Activated B cell treated with CpG ODN at 0.5 μM for 24 hours (primary cell): ENCODE measurements at places on chromosomes 1 and 21. TPM values are rescaled to one million over a fixed set of nuclear protein-coding genes. Genes with fewer than 3 reads are reported as not detected.

The IVL gene
- total RNA-seq = not detected in 2 replicates

The RNU1-1 gene
- 3,526 and 4,195 TPM in 2 replicates for total RNA-seq

DNA sequence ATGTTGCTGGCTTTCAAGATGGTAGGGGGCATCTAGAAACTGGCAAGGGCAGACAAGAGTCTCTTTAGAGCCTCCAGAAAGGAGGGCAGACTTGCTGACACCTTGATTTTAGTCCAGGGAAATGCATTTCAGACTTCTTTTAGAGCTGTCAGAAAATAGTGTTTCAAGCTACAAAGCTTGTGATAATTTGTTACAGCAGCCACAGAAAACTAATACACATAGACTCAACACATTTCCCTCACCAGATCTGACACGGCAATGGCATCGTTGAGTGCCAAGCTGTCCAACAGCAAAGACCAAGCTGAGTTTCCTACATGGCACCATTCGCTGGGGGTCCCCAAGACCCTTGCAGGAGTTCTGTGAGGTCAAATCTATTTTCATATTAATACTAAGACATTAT, 62.0 kb downstream of the SLC9A1 start:
- no peaks in the 10 kb centered on the region for H3K36me3 ChIP-seq
- no peak for DNase-seq
- H3K4me3 ChIP-seq = no peak overlapping the region
- no peak overlapping the region for H3K27ac ChIP-seq

DNA sequence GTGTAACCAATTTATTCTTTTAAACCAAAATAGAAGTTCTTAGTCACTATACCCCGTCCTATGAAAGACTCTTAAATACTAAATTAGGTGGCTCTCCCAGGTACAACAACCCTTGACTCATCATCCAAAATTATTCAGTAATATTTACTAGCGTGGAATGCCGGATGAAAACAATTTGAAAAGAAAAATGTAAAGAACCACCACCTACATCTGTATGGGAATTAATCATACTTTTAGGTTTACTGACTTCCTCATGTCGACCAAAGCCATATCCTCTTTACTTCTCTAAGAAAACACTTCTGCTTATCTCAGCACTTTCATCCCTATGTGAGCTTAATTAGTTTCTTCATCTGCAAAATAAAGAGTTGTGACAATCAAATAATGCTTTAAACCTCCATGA, 139.6 kb downstream of the AKT3 start:
- H3K27me3 ChIP-seq = no peaks in the 10 kb centered on the region
- peaks cover 9% of the 10 kb centered on the region for H3K4me1 ChIP-seq
- H3K4me3 ChIP-seq = no peak overlapping the region
- DNase-seq = no peak
- H3K27ac ChIP-seq = no peak overlapping the region

GRCh38 chr1:88998716-88999115, 6.3 kb upstream of the KYAT3 start:
- DNase-seq = no peak
- no peak overlapping the region for H3K4me3 ChIP-seq
- peaks cover 6% of the 10 kb centered on the region for H3K4me1 ChIP-seq
- H3K27me3 ChIP-seq = no peaks in the 10 kb centered on the region
- H3K27ac ChIP-seq = no peak overlapping the region

GRCh38 chr21:33541105-33541711, 709 bp downstream of the GART start:
- H3K27ac ChIP-seq = peak overlapping the region; percentile 100
- peaks cover 48% of the 10 kb centered on the region for H3K4me1 ChIP-seq
- H3K4me3 ChIP-seq = peak overlapping the region; percentile 98
- H3K36me3 ChIP-seq = peaks cover 57% of the 10 kb centered on the region
- H3K27me3 ChIP-seq = no peaks in the 10 kb centered on the region
- no peak for DNase-seq

The KRTAP11-1 gene
- total RNA-seq = not detected in 2 replicates

The FOXO6 gene
- total RNA-seq = 0.12 and 0.55 TPM in 2 replicates

DNA sequence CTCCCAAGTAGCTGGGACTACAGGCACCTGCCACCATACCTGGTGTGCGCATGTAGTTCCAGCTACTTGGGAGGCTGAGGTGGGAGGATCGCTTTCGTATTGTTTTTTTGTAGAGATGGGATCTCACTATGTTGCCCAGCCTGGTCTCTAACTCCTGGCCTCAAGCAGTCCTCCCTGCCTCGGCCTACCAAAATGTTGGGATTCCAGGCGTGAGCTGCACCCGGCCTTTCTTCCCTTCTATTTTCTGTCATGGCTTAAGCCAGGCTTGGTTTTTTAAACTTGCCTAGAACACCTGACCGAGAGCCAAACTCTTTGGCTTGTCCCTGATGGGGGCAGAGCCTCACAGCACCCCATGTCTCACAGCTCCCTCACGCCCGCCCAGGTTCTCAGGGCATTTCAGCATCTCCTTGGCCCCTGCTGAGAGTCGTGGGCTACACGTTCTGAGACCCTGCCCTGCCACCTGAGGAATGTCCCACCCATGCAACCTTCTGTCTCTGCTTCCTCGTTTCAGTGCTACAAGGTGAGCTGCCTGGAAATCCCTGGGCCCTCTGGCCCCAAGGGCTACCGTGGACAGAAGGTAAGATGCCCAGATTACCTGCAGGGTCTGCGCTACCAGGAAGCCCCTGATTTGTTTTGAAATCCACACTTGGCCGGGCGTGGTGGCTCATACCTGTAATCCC, 15.7 kb downstream of the COL6A2 start:
- H3K27me3 ChIP-seq = no peaks in the 10 kb centered on the region
- H3K36me3 ChIP-seq = no peaks in the 10 kb centered on the region
- no peaks in the 10 kb centered on the region for H3K4me1 ChIP-seq
- H3K4me3 ChIP-seq = no peak overlapping the region

The PDC gene
- not detected in 2 replicates for total RNA-seq

The BROX gene
- total RNA-seq = 27.8 and 34.6 TPM in 2 replicates

GRCh38 chr1:27388337-27389005, 4.0 kb upstream of the GPR3 start:
- H3K27me3 ChIP-seq = no peaks in the 10 kb centered on the region
- no peaks in the 10 kb centered on the region for H3K36me3 ChIP-seq
- H3K27ac ChIP-seq = peak overlapping the region; percentile 56
- peaks cover 16% of the 10 kb centered on the region for H3K4me1 ChIP-seq
- DNase-seq = peak; percentile 60

DNA sequence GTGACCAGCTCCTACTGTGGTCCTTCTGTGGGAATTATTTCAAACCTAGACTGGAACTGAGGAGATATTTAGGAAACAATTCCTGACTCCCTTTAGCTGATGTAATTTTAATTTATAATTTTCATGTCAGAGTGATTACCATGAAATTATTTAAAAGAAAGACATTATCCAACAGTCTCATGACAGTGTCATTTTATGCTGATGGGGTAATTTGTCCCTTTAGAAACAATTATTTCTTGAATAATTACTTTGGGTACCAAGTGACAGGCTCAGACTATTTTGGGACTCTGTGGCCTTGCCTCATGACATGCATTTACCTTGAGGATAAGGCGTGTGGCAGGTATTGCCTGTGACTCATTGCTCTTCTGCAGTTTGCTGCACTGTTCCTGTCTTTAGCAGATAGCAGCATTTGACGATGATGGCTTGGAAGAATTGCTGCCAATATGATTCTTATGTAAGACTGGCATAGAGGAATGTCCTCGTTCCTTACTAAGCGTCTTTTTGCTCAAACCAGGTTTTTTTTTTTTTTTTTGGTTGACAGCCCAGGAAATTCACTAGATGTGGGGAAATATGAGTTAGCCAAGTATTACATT, 206.0 kb upstream of the HMCN1 start:
- DNase-seq = no peak
- H3K27ac ChIP-seq = no peak overlapping the region
- H3K4me1 ChIP-seq = peaks cover 21% of the 10 kb centered on the region

The MIS18A gene
- total RNA-seq = 6.8 and 7.7 TPM in 2 replicates

DNA sequence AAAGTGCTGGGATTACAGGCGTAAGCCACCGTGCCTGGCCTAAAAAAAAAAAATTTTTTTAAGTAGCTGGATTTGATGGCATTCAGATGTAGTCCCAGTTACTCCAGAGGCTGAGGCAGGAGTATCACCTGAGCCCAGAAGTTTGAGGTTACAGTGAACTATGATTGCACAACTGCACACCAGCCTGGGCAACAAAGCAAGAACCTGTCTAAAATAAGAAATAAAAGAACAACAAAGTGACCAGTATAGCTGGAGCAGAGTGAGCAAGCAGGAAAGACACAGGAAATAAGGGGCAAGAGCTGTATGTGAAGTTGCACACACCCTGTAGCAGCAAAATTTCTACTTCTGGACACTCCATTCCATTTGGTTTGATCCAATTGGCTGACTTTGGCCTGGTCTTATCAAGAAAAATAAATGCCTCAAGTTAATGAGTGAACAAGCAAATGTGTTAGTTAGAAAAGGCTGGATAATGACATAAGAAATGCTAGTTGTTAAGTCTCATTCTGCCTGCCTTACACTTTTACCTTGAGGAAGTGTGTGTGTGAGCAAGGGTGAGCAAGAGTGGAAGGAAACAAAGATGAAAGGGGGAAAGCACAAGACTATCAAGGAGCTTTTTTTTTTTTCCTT, 7.9 kb downstream of the ATP5IF1 start:
- peaks cover 14% of the 10 kb centered on the region for H3K36me3 ChIP-seq
- H3K4me3 ChIP-seq = peak overlapping the region; percentile 45
- H3K27ac ChIP-seq = peak overlapping the region; percentile 92
- H3K27me3 ChIP-seq = no peaks in the 10 kb centered on the region
